Osteoblast (primary cell): ENCODE measurements at places on chromosomes 7 and 10. TPM values are rescaled to one million over a fixed set of nuclear protein-coding genes. Genes with fewer than 3 reads are reported as not detected.

LRRD1 gene
- total RNA-seq = 0.29 and 0.36 TPM in 2 replicates

SPDYE9 gene
- total RNA-seq = not detected in 2 replicates

TMEM243 gene
- 31.2 and 35.5 TPM in 2 replicates for total RNA-seq

ARHGAP12 gene
- 68.4 and 76.0 TPM in 2 replicates for total RNA-seq

BHLHA15 gene
- not detected in 2 replicates for total RNA-seq

TCAF2 gene
- 1.8 and 2.5 TPM in 2 replicates for total RNA-seq

- DNase-seq = no peak
Observed at GRCh38 chr10:100979791-100980272, 7.5 kb downstream of the MRPL43 start.

DNA sequence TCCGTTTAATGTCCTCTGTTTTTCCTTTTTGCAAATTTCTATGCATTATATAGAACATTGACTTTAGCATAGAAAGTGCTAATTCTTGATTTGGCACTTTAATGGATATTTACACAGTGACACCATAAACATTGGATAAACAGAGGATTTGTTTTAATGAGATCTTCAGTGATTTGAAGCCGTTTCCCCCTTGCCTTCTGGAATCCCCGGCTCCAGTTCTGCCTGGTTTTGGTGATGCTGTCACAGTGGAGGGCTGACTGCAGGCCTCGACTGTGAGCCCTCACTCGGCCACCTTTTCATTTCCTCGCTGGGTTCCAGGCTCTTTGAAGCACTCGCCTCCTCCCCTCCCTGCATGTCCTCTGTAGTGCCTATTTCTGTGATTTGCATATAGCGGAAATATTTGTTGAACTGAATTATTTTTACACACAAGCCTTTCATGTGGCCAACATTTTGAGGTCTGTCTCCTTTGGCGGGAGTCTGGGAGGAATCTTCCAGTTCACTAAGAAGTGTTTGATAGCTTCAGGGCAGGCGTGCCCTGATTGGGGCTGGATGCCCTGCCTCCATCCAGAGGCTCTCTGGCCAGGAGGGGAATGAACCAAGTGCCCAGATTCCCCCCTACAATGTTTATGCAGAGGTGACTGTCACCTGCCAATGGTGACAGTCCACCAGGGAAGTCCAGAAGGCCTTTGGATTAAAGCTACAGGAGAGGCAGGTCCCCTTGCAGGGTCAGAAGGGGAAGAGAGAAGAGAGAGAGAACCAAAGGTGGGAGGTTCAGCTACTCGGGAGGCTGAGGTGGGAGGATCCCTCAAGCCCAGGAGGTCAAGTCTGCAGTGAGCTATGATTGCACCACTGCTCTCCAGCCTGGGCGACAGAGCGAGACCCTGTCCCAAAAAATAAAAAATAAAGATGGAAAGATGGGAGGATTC, 67.5 kb downstream of the CUX1 start:
- no peak for DNase-seq

- DNase-seq = no peak
Observed at GRCh38 chr10:88949912-88950837, 2.4 kb downstream of the ACTA2 start.

DNA sequence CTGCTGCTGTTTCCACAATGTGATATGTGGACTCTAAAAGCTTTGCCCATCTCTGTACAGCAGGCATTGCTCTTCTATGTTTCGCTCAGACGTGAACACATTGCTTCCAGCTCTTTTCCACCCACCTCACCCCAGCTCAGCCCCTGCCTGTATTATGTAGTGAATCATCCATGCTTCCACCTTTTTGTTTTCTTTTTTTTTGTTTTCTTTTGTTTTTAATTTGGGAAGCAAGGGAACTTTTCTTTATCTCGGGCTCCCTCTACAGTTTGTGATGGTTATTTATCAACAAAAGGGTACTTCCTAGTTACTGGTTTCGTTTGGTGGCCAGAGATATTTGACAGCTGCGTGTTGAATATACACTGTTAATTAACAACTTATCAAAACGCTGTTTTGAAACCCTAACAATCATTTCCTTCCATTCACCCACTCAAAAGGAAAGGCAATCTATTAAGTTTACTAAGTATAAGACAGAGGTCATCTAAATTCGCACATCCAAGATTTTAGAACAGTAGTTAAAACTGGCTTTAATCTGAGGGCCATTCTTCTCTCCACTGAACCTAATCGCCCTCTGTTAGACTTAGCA, 127.9 kb upstream of the STK17A start:
- peak; percentile 82 for DNase-seq

GRCh38 chr7:2737771-2738540, 50.0 kb downstream of the AMZ1 start:
- DNase-seq = peak; percentile 64

DNA sequence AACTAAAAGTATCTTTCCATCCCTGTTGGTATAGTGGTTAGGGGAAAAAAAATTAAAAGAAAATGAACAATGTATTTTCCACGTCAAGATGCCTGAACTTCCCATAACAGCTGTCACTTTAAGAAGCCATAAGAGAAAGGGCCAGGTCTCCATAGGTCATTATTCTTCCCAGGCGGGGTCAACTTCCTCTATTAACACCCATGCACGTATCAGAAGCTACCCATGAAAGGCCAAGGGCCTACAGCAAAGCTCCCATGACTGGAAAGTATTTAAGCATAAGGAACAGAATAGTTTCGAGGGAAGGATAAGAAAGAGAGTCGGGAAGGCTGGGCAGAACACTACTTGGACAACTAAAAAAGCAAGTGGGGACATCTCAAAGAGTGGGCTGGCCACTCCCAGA, 40.1 kb downstream of the RBM28 start:
- DNase-seq = no peak

DNA sequence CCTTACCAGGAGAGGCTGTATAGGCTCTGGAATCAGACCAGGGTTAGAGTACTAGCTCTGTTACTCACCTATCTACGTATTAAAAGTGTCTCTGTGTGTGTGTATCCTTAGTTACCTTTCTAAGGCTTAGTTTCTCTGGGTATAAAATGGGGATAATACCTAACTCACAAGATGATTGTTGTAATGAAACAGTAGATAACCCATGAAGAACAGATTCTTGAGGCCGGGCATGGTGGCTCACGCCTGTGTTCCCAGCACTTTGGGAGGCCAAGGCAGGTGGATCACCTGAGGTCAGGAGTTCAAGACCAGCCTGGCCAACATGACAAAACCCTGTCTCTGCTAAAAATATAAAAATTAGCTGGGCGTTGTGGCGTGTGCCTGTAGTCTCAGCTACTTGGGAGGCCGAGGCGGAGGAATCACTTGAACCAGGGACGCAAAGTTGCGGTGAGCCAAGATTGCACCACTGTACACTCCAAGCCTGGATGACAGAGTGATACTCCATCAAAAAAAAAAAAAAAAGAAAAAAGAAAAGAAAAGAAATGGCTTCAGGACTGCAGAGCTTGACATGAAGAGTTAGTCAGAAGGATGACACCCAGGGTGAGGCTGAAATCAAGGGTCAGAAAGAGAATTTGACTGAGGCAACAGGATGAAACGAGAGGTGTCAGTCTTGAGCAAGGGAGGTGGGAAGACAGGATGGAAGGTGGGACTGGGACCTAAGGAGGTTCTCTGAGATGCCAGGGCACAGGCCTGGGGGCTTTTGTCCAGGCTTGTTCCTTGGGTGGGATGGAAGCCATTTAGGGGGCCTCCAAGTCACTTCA, 33.4 kb downstream of the PRKAR2B start:
- DNase-seq = no peak

DNA sequence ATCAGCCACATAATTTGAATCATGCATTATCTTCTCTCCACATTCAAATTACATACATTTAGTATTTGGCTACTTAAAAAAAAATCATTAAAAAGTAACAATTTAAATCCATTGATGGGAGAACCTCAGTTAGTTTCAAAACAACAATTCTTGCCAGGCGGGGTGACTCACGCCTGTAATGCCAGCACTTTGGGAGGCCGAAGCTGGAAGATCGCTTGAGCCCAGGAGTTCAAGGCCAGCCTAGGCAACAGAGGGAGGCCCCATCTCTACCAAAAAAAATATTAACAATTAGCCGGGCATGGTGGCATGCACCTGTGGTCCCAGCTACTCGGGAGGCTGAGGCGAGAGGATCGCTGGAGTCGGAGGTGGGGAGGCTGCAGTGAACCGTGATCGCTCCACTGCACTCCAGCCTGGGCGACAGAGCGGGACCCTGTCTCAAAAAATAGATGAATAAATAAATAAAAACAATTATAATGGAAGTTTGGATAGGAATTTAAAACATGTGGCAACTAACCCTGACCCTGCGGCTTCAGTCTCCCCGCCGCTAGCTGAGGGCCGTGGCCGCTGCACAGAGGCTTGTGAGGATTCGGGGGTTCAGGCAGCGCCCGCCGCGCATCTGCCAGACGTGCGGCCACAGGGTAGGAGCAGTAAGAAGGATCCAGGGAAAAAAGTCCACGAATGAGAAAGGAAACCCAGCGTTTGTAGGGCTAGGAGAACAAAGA, 1.1 kb upstream of the CSGALNACT2 start:
- DNase-seq = peak; percentile 70

DNA sequence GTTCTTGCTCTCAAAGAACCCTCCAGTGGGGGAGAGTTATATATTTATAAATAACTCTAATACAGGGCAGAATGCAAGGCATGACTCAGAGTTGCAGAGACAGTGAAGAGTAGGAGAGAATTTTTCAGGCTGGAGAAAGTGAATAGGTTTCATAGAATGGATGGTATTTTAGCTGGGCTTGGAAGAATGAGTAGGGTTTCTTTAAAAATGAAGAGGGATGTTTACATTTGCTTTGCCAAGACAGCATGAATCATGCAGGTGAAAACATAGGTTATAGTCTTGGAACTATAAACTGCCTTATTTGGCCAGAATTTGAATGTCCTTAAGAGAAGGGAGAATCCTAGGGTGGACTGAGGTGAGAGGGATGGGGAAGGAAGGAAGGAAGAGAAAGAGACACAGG, 124.8 kb downstream of the CPED1 start:
- DNase-seq = no peak

DNA sequence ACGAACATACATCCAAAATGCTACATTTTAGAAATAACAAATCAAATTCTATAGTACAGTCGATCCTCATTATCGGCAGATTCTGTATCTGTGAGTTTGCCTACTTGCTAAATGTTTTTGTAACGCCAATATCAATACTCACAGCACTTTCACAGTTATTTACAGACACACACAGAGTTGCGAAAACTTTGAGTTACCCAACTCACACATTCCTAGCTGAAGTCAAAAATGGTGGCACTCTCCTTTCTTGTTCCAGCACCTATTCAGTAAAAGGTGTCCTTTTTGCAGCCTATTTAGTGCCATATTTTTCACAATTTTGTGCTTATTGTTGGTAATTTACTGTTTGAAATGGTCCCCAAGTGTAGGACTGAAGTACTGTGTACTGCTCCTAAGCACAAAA, 161.7 kb downstream of the AKR1D1 start:
- DNase-seq = no peak

DNA sequence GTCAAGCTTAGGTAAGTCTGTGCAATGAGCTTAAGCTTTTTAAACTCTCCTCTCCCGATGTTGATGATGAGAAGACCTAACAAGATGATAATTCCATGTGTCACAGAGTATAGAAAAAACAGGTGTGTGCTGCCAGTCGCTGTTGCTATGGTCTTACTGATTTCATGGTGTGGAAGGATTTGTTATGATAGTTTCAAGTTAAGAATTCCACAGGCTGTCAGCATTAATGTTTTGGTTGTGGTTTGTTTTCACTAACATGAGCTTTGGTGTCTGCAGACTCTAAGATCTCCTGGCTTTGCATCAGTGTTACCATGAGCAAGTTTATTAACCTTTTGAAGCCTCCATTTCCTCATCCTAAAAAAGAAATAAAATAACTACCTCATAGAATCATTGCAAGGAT, 123.7 kb downstream of the NSUN6 start:
- DNase-seq = no peak

- no peak for DNase-seq
Observed at GRCh38 chr7:127755521-127755920, 103.5 kb downstream of the SND1 start.

GRCh38 chr10:70849582-70850016, 33.9 kb downstream of the SGPL1 start:
- peak; percentile 56 for DNase-seq

DNA sequence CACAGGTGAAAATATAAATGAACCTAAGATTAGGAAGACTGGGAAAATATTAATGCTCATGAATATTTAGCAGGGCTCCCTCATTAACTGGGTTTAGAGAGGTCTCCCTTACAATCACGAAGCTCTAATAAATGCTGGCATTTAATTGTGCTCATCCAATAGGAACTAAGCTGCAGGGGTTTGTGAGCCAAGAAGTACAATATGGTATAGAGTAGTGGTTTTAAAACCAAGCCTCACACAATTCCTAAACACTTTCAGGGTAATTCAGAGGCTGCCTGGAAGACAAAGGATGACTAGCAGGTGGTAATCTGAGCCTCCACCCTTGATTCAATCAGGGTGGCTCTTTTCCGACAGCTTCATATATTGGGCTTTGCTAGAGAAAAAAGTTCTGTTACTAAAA, 103.3 kb downstream of the GPAM start:
- DNase-seq = no peak
